ENCODE measurements at places on chromosomes 11 and 22.

GRCh38 chr22:42582987-42583386 is 29.2 kb downstream of the SERHL2 start:
- no peak for DNase-seq

DNA sequence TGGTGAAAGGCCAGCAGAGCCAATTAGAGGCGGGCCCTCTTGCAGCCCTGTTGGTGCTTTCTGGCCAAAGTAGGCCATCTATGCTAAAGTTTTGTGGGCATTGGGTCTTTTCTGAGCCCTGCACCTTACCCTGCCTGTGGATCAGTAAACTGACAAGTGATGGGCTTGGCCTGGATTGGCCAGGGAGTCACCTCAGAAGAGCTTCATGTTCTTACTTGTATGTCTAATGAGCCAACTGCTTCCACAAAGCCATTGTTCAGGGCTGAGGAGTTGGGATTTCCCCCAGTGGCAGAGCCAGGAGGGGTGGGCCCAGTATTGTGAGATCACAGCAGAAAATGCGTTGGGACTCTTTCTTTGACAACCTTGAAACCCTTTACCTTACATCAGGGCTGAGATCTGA is 90.4 kb downstream of the CWC15 start:
- no peak for DNase-seq

GRCh38 chr22:27068121-27068520 is 410.7 kb downstream of the MIAT start:
- DNase-seq, result no peak

GRCh38 chr22:17972385-17973191 is 51.8 kb downstream of the MICAL3 start:
- no peak for DNase-seq

GRCh38 chr22:33803371-33804282 is 116.6 kb downstream of the LARGE1 start:
- DNase-seq, result no peak

GRCh38 chr11:78350091-78350645 is 67.5 kb downstream of the GAB2 start:
- DNase-seq, result no peak

DNA sequence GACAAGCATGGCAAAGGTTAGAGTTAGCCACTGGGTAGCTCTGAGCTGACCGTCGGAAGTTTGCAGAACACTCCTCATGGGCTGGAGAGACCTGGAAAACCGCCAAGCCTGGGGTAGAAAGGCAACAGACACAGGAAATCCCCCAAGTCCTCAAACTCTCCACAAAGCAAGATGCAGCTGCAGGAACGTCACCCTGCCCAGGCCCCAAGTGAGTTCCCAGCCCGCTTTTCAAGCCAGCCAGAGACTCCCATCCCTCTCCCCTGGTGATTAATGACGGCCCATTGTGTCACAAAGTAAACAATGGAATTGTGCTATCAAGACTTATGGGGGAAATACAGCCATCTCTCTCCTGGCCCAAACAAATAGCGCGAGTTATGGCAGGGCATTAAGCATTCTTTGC is 633.0 kb downstream of the TBC1D22A start:
- DNase-seq, result no peak

GRCh38 chr11:68756171-68756766 is 4.9 kb upstream of the TESMIN start:
- DNase-seq, result no peak

DNA sequence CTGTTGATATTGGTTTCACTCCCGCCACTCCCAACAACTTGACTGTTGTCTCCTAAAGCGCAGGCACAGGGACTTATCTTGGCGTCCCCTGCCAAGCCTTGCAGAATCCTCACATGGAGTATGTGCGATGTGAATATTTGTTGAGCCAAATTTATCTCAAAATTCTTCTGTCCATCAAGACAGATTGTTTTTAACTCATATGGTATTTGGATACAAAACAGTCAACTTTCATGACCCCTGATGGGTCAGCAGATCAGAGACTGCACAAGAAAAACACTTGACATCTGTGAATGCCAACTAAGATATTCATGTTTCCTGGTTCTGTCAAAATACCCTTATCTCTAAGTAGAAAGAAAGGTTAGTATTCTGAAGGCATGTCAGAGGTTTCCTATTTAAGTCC is 221.7 kb upstream of the BLID start:
- DNase-seq, result no peak

- no peak for DNase-seq
Observed at GRCh38 chr22:37154925-37155712, 5.4 kb upstream of the IL2RB start.
